ENCODE measurements at places on chromosomes 12 and 14.

GRCh38 chr12:113130457-113131135 lies 5.0 kb downstream of the RASAL1 start:
- peaks cover 15% of the 10 kb centered on the region for H3K4me1 ChIP-seq
- H3K36me3 ChIP-seq: no peaks in the 10 kb centered on the region
- no peaks in the 10 kb centered on the region for H3K27me3 ChIP-seq
- H3K4me3 ChIP-seq: no peak overlapping the region
- H3K27ac ChIP-seq: no peak overlapping the region

DNA sequence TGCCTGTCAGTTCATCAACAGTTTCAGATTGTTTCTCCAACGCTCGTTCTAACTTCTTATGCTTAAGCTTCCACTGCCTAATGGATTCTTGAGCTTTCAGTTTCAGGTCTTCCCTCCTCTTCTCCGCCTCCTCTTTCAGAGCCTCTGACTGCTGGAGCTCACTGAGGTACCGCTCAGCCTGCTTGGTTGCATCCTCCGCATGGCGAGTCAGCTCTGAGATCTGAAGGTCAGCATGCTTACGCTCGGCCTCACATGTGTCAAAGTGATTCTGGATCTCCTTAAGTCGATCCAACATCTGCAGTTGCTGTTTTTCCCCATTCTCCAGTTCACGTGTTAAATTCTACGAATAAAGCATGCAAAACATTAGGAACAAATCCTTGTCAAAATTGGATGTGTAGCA lies 148.8 kb downstream of the CEP128 start:
- peaks cover 15% of the 10 kb centered on the region for H3K36me3 ChIP-seq
- no peak for DNase-seq
- no peaks in the 10 kb centered on the region for H3K27me3 ChIP-seq
- no peaks in the 10 kb centered on the region for H3K4me1 ChIP-seq

- no peak overlapping the region for H3K27ac ChIP-seq
- peaks cover 23% of the 10 kb centered on the region for H3K36me3 ChIP-seq
- H3K4me3 ChIP-seq: no peak overlapping the region
- peaks cover 30% of the 10 kb centered on the region for H3K4me1 ChIP-seq
- no peak for DNase-seq
Observed at GRCh38 chr12:11825278-11825677, 175.8 kb downstream of the ETV6 start.

- no peak for DNase-seq
- no peak overlapping the region for H3K4me3 ChIP-seq
- H3K27ac ChIP-seq: no peak overlapping the region
- peaks cover 40% of the 10 kb centered on the region for H3K36me3 ChIP-seq
- no peaks in the 10 kb centered on the region for H3K27me3 ChIP-seq
- no peaks in the 10 kb centered on the region for H3K4me1 ChIP-seq
Observed at GRCh38 chr12:79818856-79819255, 116.0 kb downstream of the PPP1R12A start.

GRCh38 chr14:71594821-71595220 lies 337.4 kb upstream of the RGS6 start:
- H3K36me3 ChIP-seq: peaks cover 21% of the 10 kb centered on the region
- H3K4me3 ChIP-seq: no peak overlapping the region
- H3K4me1 ChIP-seq: peaks cover 59% of the 10 kb centered on the region
- H3K27me3 ChIP-seq: no peaks in the 10 kb centered on the region
- peak overlapping the region; percentile 81 for H3K27ac ChIP-seq

DNA sequence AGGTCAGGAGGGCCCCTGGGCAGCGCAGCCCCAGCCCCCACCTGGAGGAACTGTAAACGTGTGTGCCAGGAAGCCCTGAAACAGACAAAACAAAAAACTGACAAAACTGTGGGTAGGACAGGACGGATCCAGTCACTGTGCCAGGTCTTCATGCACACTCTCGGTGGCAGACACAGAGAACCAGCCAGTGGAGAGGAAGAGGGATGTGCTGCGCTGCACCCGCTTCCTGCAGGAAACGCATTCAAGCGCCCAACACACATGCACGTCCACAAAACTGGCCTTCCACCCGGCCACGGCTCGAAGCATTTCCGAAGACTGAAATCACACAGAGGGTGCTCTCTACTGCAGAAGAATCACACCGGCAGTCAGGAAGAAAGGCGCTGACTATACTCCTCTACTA lies 16.9 kb downstream of the BRF1 start:
- peaks cover 49% of the 10 kb centered on the region for H3K4me1 ChIP-seq
- H3K4me3 ChIP-seq: peak overlapping the region; percentile 11
- no peaks in the 10 kb centered on the region for H3K27me3 ChIP-seq

DNA sequence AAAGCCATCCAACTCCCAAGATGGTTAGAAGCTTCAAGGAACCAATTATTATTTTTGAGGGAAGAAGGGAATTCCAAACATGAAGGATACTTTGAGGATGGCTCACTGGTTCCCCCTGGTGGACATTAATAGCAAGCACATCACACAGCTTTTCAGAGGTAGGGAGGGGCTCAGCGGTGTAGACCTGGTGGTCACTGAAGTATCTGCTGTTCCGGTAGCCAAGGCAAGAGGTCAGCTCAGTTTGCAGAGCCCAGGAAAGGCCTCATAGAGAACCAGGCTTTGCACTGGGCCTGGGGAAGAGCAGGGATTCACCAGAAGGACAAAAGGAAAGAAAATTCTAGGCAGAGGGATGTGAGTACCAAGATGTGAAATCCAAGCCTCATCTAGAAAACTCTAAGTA lies 118.7 kb downstream of the KSR2 start:
- H3K36me3 ChIP-seq: no peaks in the 10 kb centered on the region
- H3K27ac ChIP-seq: no peak overlapping the region
- no peak overlapping the region for H3K4me3 ChIP-seq
- H3K27me3 ChIP-seq: no peaks in the 10 kb centered on the region

DNA sequence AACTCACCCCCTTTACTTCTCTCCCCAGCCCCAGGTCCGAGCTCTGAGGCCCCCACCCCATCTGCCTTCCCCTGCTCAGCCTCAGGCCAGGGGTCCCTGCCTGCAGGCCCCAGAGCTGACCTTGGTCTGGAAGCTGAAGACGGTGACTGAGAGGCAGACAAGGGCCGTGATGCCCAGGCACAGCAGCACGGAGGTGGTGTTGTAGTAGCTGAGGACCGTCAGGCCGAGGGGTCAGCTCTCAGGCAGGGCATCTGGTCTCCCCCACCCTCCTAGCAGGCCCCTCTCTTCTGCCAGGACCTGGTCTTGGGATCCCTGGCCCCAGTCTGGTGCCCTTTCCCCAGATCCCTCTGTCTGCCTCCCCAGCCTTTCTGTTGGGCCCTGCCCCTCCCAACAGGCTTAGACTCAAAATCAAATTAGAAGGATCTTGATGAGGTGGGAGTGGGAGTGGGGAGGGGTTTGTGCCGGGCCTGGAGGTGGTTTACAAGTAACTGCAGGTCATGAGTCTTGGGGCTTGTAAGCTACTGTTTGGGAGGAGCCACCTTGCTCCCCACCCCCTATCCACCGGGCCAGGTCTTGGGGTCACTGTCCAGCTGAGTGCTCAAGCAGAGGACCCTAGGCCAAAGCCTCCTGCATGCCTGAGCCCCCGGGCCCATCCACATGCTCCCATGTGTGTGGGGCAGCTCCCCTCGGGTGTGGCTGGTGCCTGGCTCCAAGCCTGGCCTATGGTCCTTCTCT lies 14.2 kb downstream of the FAIM2 start:
- no peak overlapping the region for H3K4me3 ChIP-seq
- no peak for DNase-seq
- no peaks in the 10 kb centered on the region for H3K4me1 ChIP-seq
- no peaks in the 10 kb centered on the region for H3K36me3 ChIP-seq

DNA sequence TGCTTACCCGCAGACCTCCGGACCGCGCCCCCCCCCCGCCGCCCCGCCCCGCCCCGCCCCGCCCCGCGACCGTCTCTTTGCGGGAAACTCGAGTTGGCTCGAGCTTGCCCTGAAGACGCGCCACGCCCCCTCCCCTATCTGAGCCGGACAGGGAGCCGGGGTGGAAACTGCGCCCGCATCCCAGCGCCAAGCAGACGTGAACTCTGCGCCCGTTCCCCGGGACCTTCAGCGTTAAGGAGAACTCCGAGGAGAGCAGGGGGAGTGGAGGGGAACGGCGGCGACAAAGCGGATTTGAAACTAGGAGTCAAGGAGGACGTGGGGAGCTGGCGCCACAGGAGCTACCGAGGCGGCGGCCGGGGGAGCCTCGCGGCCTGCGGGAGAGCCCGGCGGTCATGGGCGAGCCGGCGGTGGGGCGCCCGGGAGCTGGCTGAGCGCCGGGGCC lies at the start of gene KCNK13:
Gene KCNK13 (plus strand): TSS at position 310 of the 442 bp plus-strand sequence. CDS start 212 bp downstream, outside the sequence.
- H3K4me3 ChIP-seq: peak within 1 kb of the TSS; percentile 65
- no peak within 1 kb of the TSS for H3K27ac ChIP-seq
- no peaks in the 10 kb centered on the region for H3K36me3 ChIP-seq
- H3K27me3 ChIP-seq: peaks cover 67% of the 10 kb centered on the region

DNA sequence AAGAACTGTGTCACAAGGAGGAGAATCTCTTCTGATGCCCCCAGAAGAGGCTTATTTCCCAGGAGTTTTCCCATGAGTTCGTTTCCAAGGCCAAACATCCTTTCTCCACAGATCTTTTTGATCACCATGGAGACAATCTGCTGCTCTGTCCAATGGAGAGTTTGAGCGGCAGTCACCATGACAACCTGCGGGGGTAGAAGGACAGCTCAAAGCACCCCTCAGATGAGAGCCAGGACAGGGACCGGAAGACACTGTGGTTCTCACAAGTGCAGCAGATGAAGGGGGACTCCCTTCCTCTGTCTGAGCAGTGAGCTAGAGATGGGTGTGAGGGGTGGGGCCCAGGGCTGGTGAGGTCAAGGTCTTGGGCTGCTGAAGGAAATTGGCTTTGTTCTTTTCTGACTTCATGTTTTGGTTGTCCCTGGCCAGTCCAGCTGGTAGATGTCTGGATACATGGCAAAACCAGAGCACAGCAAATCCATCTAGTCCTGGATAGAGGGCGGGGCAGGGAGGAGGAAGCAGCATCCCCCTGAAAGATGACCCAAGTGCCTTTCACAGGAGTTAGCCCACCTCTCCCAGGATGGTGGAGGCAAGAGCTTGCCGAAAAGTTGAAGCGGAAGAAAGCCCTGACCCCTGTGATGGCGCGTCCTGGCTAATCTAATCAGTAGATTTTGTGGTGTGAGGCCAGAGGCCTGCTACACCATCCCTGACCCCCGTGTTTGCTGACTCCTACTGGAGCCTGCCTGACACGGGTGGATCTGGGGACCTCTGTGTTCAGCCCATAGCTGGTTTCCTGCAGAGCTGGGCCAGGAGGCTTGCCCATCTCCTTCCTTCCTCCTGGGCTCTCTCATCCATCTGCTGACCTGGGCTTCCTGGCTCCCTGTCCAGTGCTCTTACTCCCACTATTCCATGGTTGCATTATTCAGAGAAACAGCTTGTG lies 24.4 kb downstream of the DHRS2 start:
- no peak overlapping the region for H3K4me3 ChIP-seq
- no peaks in the 10 kb centered on the region for H3K36me3 ChIP-seq
- DNase-seq: no peak
- no peak overlapping the region for H3K27ac ChIP-seq

DNA sequence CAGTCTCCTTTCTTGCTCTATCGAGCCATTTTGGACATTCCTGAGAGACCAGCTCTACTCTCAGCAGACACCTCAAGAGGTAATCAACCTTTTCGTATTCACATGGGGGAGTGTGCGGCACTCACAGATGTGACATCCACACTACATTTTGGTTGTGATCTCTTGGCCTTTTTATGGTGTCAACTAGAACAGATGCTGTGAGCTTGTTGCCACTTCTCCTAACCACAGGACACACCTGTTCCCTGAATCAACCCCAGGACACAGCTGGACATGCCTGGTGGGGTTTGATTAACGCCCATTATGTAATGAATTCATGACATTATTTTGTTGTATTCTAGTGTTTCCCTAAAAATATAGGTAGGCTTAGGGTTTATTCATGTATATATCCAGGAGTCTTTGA lies 1143.6 kb downstream of the TMEM121 start:
- H3K27ac ChIP-seq: no peak overlapping the region
- peaks cover 40% of the 10 kb centered on the region for H3K27me3 ChIP-seq
- H3K4me1 ChIP-seq: peaks cover 15% of the 10 kb centered on the region
- no peak overlapping the region for H3K4me3 ChIP-seq

- peak overlapping the region; percentile 55 for H3K27ac ChIP-seq
- H3K4me1 ChIP-seq: peaks cover 27% of the 10 kb centered on the region
- H3K27me3 ChIP-seq: peaks cover 78% of the 10 kb centered on the region
- DNase-seq: no peak
Observed at GRCh38 chr12:113465808-113466453, 5.7 kb downstream of the LHX5 start.

GRCh38 chr12:130982565-130983225 lies 29.0 kb downstream of the ADGRD1 start:
- H3K27ac ChIP-seq: no peak overlapping the region
- no peaks in the 10 kb centered on the region for H3K4me1 ChIP-seq
- peaks cover 7% of the 10 kb centered on the region for H3K27me3 ChIP-seq

GRCh38 chr14:35688126-35688826 lies 120.8 kb downstream of the RALGAPA1 start:
- peaks cover 4% of the 10 kb centered on the region for H3K36me3 ChIP-seq
- H3K4me3 ChIP-seq: no peak overlapping the region
- no peak overlapping the region for H3K27ac ChIP-seq
- H3K27me3 ChIP-seq: no peaks in the 10 kb centered on the region
- H3K4me1 ChIP-seq: peaks cover 24% of the 10 kb centered on the region

- H3K4me1 ChIP-seq: no peaks in the 10 kb centered on the region
- H3K4me3 ChIP-seq: no peak overlapping the region
- no peaks in the 10 kb centered on the region for H3K27me3 ChIP-seq
- no peak for DNase-seq
- no peaks in the 10 kb centered on the region for H3K36me3 ChIP-seq
Observed at GRCh38 chr12:19988459-19988873, 379.9 kb upstream of the PDE3A start.

DNA sequence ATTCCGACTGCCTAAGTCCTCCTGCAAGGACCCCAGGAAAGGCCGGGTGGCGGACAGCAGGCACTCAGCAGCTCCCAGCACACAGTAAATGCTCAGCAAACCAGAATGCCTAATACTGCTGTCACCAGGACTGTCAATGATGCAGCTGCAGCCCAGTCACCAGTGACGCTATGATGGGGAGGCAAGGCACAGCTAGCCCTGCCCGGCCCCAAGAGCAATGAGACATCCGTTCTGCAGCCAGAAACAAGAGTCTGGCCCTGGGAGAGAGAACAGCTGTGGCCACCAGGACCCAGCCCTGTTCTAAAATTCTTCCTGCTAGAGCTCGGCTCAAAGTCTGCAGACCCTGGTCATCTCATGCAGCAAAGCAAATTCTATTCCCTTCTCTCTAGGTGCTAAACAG lies 69.8 kb downstream of the NCOR2 start:
- no peak overlapping the region for H3K4me3 ChIP-seq
- H3K27ac ChIP-seq: no peak overlapping the region
- H3K36me3 ChIP-seq: peaks cover 3% of the 10 kb centered on the region
- peaks cover 24% of the 10 kb centered on the region for H3K4me1 ChIP-seq

- H3K27ac ChIP-seq: no peak overlapping the region
- H3K4me3 ChIP-seq: no peak overlapping the region
- no peaks in the 10 kb centered on the region for H3K36me3 ChIP-seq
- H3K27me3 ChIP-seq: no peaks in the 10 kb centered on the region
Observed at GRCh38 chr12:88420457-88420856, 159.8 kb downstream of the KITLG start.

DNA sequence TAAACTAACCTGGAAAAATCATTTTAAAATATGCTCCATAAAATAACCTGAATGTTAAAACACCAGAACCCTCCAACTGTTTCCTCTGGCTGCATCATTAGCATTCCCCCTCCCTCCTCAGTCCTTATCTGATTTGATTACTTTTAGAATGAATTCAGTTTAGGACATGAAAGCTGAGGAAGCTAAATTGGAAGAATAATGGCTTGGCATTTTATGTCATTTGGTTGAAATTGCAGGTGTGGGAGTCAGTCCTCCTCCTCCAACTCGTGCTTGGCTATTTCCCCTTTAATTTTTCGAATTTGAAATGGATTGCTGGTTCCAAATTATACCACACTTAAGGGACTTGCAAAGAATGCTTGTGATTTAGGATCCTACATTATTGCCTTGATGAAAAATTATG lies 473.0 kb upstream of the STXBP6 start:
- H3K4me1 ChIP-seq: no peaks in the 10 kb centered on the region
- H3K36me3 ChIP-seq: no peaks in the 10 kb centered on the region
- H3K27me3 ChIP-seq: no peaks in the 10 kb centered on the region
- no peak for DNase-seq
- no peak overlapping the region for H3K4me3 ChIP-seq
- no peak overlapping the region for H3K27ac ChIP-seq

Data from activated CD4-positive, alpha-beta T cell treated with anti-CD3 and anti-CD28 coated beads, Interleukin-2, amount 10 ng/mL, durations not matched to agents 7 days and 5 days (primary cell).